ENCODE measurements at places on chromosomes 1 and 21.

GRCh38 chr1:222240536-222241181, 307.2 kb downstream of the HHIPL2 start:
- DNase-seq: no peak

DNA sequence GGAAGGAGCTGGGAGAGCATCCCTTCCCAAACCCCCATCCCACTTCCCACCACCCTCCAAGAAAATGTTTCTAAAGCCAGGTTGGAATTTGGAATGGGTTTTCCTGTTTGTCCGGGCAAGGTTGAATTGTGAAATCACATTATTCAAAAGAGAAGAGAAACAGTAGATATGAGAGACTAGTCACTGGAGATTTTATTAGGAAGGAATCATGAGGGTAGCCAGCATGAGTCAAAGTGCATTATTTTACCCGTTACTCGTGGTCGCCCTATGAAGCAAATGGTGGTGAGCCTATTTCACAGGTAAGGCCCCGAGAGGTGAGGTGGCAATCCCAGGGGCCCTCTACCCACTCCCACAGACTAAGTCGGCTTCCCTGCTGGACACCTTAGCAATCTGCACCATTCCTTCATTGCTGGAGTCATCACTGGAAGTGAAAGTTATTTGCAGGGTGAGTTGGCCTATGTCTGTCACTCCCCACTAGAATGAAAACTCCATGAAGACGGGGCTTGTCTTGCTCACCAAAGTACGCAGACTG, 52.8 kb downstream of the TOMM20 start:
- no peak for DNase-seq

DNA sequence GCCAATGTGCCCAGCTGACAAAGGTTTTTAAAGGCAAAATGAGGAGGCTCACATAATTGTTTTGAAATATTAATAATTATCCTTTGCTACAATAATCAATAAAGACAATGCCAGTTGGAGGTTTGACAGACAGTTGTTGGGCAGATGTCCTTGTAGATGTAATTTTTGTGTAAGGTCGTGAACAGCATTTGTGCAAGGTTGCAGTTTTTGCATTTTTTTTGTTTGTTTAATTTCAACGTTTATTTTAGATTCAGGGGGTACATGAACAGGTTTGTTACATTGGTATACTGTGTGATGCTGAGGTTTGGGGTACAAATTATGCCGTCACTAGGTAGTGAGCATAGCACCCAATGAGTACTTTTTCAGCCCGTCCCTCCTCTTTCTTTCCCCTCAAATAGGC, 9.3 kb downstream of the MPZ start:
- DNase-seq: no peak

- no peak for DNase-seq
These were observed 10.4 kb downstream of the ATPAF1 start for GRCh38 chr1:46657775-46658174.

GRCh38 chr1:17187051-17187450, 17.9 kb upstream of the PADI1 start:
- no peak for DNase-seq

GRCh38 chr1:234765672-234766071, 155.7 kb upstream of the IRF2BP2 start:
- no peak for DNase-seq

GRCh38 chr1:54245501-54245900, 45.5 kb downstream of the MRPL37 start:
- no peak for DNase-seq

DNA sequence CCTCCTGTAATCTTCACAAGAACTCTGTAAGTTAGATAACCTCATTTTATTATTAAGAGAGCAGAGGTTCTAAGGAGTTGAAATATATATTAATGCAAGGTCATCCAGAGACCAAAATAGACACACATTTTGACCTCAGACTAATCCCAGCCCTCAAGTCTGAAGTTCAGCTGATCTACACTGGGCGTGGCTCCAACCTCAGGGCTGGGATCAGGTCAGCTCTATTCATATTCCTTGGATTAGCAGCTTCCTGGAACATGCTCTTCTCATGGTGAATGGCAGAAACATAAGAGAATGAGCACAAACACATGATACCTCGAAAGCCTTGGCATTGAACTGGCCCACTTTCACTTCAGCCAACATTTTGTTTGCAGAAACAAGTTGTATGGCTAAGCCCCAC, 200.8 kb upstream of the ST6GALNAC5 start:
- DNase-seq: no peak

- DNase-seq: no peak
These were observed 34.6 kb upstream of the ADAMTS5 start for GRCh38 chr21:27001526-27001925.

- DNase-seq: no peak
These were observed 872 bp downstream of the BRINP2 start for GRCh38 chr1:177171536-177172123.

DNA sequence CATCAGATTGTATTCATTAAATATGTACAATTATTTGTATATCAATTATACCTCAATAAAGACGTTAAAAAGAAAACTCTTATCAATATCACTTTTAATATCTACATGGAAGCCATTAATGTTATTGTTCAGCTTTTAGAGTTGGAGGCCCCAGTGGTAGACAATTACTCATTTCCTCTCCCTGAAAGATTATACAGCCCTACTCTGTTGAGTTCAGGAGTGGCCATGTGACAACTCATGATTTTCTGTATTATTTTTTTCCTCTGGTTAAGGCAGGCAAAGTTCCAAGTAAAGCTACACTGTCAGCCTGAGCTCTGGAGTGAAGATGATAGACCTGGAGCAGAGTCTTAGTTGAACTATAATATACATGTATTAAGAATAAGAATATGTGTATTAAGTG, 247.9 kb upstream of the B3GALT2 start:
- no peak for DNase-seq

DNA sequence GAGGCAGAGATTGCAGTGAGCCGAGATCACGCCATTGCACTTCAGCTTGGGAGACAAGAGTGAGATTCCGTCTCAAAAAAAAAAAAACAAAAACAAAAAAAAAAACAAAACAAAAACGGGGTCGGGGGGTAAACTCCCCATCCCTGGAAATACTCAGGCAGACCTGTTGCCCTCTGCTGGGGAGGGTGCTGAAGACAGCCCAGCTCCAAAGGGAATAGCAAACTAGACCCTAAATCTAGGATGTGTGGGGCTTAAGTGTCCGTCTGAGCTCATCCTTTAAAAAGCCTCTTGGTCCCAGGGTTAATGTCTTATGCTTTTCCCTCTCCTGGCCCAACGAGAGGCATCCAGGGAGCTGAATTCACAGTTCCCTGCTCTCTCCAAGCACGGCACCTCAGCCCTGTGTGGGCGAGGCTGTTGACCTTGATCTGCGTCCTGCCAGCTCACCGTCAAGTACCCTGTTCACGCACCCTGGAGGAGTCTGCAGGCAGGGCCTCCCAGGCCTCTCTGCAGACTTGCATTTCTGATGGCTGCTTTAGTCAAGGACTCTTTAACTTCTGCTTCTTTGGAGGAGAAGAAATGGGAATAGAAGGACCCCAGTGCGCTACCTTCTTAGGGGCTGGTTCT, 22.3 kb downstream of the KCND3 start:
- DNase-seq: no peak

DNA sequence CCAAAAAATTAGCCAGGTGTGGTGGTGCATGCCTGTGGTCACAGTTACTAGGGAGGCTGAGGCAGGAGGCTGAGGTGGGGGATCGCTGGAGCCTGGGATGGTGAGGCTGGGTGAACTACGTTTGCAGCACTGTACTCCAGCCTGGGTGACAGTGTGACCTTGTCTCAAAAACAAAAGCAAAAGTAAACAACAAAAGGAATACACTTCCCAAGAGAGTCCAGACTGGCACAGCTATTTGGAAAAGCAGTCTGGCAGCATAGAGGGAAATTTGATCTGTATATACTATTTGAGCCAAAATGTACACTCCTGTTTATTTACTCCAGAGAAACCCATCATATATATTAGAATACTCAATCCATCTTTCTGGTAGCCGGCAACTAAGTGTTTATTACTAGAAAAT, 107.0 kb upstream of the HMCN1 start:
- DNase-seq: no peak

- no peak for DNase-seq
These were observed 22.4 kb upstream of the KCNA2 start for GRCh38 chr1:110628323-110629105.

GRCh38 chr1:216183454-216183853, 239.8 kb downstream of the USH2A start:
- no peak for DNase-seq

GRCh38 chr1:62198069-62198780, 3.6 kb downstream of the L1TD1 start:
- no peak for DNase-seq

DNA sequence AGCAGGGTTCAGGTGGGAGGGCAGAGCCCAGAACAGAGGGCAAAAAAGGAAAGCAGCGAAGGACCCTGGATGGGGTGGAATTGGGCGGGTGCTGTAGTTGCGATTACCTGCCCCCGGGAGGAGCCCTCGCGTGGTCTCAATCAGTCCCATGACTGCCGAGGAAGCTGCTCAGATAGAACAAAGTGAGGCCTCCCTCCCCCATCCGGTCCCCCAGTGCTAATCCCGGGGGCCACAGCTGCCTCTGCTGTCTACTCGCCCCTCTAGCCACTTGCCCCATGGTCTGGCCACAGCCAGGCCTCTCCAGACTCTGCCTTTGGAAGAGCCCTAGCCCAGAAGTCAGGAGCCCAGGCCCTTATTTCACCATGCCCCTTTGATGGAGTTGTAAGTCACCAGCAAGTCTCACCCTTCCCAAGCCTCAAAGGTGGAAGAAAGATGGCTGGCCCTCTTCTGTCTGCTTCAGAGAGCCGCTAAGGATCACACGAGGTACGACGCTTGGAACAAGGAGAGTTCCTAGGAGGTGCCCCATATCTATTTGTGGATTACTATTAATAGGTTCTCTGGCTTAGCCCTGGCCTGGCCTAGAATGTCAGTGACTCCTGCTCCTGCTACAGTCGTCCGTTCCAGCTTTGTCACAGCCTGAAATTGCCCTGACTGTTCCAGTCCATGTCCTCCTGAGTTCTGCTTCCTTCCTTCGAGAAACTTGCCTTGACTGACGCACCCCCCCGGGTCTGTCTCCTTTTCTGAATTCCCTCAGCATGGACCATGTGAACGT, 16.4 kb downstream of the ECHDC2 start:
- no peak for DNase-seq

DNA sequence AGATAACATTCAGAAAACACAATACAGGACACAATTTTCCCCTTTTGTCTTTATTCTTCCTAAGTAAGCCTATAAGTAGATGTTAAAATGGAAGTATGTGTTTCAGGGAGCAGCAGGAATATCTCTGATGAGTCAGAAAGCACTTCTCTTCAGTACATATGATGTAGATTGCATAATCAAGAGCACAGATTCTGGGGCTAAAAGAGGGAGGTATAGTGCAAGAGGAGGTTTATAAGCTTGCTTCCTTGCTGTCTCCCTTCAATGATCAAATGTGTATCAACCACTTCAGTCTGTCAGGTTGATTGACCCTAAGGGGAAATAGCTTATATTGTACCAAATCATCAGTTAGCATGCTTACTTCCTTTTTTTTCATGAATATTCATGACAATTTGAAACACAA, 822.8 kb downstream of the BRINP3 start:
- no peak for DNase-seq

GRCh38 chr1:2099886-2100779, 49.9 kb downstream of the PRKCZ start:
- DNase-seq: no peak

GRCh38 chr1:7942214-7942921, 1.7 kb upstream of the TNFRSF9 start:
- DNase-seq: peak; percentile 27

- DNase-seq: no peak
These were observed 346.1 kb downstream of the SIPA1L2 start for GRCh38 chr1:232283864-232284263.

GRCh38 chr21:45632637-45633251, 10.8 kb upstream of the PCBP3 start:
- no peak for DNase-seq

DNA sequence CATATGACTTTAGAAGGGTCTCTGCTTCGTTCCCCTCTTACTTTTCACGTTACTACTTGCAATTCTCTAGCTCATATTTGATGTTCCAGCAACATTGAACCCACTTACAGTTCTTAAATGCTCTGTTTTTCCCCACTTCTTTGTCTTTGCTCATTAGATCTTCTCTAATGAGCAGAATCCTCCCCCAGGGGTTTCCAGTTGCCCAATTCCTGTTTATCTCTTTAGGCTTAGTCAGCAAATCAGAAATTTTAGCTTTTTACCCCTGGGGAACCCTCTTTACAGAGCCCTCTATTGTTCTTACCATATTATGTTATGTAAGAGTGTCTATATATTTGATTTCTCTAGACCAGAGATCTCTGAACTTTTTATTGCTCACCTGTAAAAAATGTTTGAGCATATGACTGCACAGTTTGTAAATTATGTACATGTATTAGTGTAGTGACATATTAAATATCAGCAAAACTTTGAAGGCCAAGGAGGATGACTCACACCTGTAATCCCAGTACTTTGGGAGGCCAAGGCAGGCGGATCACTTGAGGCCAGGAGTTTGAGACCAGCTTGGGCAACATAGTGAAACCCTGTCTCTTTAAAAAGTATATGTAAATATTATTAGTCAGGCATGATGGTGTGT, 71.4 kb downstream of the FNBP1L start:
- DNase-seq: no peak

DNA sequence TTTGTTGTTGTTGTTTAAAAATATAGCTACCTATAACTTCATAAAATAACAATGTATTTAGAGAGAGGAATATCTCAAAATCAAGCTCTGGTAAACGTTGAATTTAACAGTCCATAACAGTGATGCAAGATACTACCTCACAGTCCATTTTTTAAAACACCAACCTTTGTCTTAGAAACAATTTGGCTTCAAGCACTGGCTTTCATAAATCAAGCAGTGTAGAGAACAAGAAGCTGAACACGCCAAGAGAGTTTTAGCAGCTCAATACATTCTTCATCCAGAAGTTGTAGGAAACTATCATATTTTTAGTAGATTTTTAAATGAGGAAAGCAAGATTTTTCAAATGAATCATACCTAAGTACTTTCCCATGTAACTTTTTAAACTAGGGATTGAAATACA, 334.3 kb upstream of the ADAMTS5 start:
- no peak for DNase-seq

DNA sequence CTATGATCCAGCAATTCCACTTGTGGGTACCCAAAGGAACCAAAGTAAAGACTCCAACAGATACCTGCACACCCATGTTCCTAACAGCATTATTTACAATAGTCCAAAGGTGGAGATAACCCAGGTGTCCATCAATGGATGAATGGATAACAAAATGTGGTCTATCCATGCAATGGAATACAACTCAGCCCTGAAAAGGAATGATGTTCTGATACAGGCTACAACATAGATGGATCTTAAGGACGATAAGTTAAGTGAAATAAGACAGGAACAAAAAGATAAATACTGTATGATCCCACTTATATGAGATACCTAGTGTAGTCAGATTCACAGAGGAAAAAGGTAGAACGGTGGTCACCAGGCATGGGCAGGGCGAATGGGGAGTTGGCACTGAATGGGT, 69.7 kb downstream of the GNG4 start:
- no peak for DNase-seq

DNA sequence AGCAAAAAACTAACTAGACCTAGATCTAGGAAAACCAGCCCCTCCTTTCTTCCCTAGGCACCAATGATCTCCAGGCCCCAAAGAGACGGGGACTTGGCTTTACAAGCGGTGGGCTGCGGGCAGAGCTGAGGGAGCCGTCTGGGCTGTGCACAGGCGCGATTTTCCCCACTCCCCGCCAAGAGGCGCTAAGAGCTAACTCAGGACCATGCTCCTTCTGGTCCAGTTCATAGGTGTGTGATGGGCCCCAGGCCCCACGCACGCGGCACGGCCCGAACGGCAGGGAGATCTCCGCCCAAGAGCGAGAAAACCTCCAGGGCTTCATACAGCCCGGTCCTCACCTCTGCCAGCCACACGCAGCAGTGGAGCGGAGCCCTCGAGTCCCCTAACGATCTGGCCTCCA, 7.5 kb upstream of the GPR153 start:
- no peak for DNase-seq

GRCh38 chr1:4602462-4603294, 51.7 kb upstream of the AJAP1 start:
- no peak for DNase-seq

Data from CD4-positive, alpha-beta T cell treated with Interleukin-6 at 100 ng/mL for 8 hours (primary cell).